Sciatic nerve (tissue), 2 donors: ENCODE measurements at places on chromosomes 2 and 18. TPM values are rescaled to one million over a fixed set of nuclear protein-coding genes. Genes with fewer than 3 reads are reported as not detected.

Gene FAP
- total RNA-seq, result 10.4 TPM

Gene ACADL
- 32.4 TPM for total RNA-seq

Gene CFAP65
- total RNA-seq, result 0.18 TPM

GRCh38 chr2:124121760-124122275, 96.7 kb downstream of the CNTNAP5 start:
- no peak for DNase-seq

DNA sequence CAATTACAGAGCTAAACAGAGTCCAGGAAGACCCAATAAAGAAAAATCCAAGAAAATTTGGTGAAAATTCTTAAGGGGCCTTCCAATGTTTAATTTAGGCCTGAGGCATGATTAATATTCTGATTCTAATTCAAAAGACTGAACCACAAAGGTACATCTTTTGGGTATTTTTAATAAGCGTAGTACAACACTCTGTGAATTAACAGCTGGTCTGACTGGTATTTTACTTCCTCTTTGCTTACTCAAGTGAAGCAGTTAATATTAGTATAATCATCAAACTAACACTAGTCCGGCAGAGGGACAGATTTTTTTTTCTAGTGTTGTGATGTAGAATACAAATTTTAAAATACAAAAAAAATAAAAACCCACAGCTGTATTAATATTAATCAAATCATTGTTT, 652.9 kb downstream of the NR4A2 start:
- no peak for DNase-seq

GRCh38 chr2:2238726-2239269, 92.3 kb downstream of the MYT1L start:
- DNase-seq, result no peak

- no peak for DNase-seq
These were observed 954 bp downstream of the RAPGEF4 start for GRCh38 chr2:172736424-172737174.

DNA sequence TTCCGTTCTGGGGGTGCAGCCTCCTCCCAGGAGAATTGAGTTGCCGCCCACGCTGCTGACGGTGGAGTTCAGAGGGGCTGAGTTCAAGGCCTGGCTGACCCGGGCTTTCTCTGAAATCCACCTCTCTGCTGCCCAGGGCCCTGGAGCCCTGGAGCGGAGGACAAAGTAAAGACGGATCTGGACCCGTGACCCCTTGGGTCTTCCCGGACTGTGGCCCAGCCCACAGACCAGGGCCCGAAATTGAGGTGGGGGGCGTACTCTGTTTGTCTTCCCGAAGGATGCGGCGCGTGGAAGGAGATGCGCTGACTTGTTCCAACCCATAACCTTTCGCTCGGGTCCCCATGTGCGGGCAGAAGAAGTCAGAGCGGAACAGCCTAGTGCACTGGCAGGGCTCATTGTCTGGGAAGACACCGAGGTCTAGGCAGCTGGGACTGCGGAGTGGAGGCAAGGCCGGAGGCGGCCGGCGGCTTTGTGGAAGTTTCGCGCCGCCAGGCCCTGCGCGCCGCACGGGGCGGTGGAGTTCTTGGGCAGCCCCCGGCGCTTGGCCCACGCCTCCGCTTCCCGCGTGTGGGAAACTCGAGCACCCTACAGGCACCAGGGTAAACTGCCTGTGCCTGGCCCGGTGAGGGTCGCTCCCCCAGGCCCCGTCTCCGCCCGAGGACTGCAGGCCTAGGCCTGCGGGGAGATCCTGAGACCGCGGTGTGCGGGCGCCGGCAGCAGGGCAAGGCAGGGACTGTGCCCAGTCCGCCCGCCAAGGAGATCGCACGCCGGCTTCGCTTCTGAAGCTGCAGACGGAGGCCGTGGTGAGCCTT, 9.8 kb downstream of the POU3F3 start:
- no peak for DNase-seq
